AG04450 (cell line): ENCODE measurements at places on chromosomes 6 and 20.

GRCh38 chr6:136466777-136467176 lies 83.4 kb downstream of the MAP7 start:
- DNase-seq: no peak

- no peak for DNase-seq
Observed at GRCh38 chr20:11906626-11907480, 10.8 kb upstream of the BTBD3 start.

- DNase-seq: no peak
Observed at GRCh38 chr6:144535630-144536029, 250.5 kb downstream of the UTRN start.

DNA sequence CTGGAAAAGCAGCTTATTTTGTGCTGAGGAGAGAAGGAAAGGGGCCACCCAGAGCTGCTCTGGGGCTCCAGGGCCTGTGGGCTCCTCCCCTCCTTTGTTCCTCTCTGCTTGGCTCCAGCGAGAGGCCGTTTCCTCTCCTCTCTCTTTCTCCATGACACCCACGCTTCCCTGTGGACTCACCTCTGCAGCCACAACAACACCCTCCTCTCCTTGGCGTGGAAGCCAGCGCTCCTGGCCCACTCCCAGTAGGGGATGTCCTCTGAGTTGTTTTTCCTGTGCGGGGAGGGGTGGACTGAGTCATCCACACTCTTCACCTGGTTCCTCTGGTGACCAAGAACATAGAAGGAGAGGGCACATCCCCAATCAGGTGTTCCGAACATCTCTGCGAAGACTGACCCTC lies 4.9 kb upstream of the CDSN start:
- no peak for DNase-seq

- no peak for DNase-seq
Observed at GRCh38 chr6:158448856-158449255, 111.0 kb upstream of the TMEM181 start.

- no peak for DNase-seq
Observed at GRCh38 chr20:10854976-10855375, 181.2 kb upstream of the JAG1 start.
